NCI-H1092 treated with DMSO at 0.1 percent for 48 hours (cell line): ENCODE measurements at places on chromosomes 5 and 9.

- DNase-seq, result no peak
Measured at GRCh38 chr5:173767574-173768266, 120.4 kb upstream of the CPEB4 start.

- no peak for DNase-seq
Measured at GRCh38 chr9:93572221-93572620, 4.2 kb upstream of the PHF2 start.

GRCh38 chr5:169590602-169591001 is 7.0 kb downstream of the SPDL1 start:
- no peak for DNase-seq

DNA sequence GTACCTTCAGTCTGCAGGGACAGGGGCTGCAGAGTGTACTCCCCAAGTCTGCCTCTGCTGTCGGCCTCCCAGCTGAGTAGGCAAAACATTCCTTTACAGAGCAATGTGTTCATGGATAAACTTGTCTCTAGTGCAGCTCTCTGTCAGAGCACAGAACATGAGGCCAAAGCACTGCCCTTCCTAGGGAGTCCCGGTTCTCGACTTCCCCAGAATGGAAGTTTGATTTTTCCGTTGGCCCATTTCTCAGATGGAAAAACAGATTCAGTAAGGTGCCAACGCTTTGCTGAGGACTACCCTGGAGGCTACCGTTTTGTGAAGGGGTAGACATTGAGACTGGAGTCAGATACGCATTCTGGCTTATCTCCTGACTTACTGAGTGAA is 422 bp upstream of the TRIM32 start:
- no peak for DNase-seq

- DNase-seq, result no peak
Measured at GRCh38 chr5:147234239-147234824, 494 bp upstream of the STK32A start.

- DNase-seq, result peak; percentile 89
Measured at GRCh38 chr9:127980706-127981558, at the start of gene EEIG1. EEIG1 (minus strand) TSS chr9:127980989; CDS start chr9:127980137, 852 bp downstream.

- DNase-seq, result peak; percentile 71
Measured at GRCh38 chr9:120210274-120210673, 369.7 kb downstream of the CDK5RAP2 start.

GRCh38 chr9:114633438-114634089 is 22.5 kb downstream of the TMEM268 start:
- DNase-seq, result no peak

DNA sequence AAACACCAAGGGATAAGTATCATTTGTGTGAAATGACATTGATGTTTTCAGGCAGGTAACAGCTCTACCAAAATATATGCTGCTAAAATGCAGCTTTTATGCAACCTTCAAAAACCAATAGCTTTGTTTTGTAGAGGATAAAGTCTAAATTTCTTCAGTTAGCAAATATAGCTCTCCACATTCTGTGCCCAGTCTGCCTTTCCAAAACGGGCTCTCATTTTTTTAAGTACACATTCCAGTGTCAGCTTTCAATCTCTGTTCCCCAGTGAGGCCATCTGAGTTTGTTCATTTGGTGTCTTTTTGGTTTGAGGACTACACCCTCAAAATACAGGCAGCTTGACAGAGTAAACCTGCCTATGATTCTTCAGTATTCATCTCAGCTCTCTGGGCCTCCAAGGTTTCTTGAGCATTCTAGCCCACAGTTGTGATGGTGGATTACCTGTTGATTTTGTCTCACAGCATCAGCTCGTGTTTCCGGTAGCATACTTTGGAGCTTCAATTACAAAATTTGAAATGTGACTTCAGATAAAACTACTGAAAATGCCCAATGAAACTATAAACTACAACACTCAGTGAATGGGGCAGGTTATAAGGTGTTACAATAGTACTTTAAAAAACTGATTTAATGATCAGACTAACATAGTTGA is 55.7 kb downstream of the NR3C1 start:
- DNase-seq, result no peak

GRCh38 chr5:119031905-119032304 is 39.0 kb upstream of the DMXL1 start:
- DNase-seq, result no peak

DNA sequence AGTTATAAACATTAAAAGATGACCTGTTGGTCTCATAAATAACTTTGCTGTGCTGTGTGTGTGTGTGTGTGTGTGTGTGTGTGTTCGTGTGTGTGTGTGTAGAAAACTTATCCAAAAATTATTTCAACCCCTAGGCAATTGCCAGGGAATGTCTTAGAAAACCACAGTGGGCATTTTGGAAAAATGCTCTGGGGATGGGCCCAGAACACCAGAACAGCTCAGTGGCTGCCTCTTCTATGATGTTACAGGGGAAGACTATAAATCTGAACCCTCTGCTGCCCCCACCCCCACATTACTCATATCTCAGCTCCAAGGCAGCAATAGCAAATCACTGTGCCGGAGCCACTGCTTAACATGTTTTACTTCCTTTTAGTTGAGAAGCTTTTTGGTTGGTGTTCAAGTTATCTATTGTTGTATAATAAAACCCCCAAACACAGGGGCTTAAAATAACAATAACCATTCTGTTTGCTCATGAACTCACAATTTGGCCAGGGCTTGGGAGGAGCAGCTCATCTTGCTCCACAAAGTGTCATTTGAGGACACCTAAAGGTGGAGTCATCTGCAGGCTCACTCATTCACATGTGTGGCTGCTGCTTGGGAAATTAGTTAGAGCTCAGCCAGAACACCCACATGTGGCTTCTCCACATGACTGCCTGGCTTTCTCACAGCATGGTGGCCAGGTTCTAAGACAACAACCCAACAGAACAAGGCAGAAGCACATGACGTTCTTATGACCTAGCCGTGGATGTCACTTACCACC is 40.4 kb downstream of the ACTBL2 start:
- DNase-seq, result no peak

DNA sequence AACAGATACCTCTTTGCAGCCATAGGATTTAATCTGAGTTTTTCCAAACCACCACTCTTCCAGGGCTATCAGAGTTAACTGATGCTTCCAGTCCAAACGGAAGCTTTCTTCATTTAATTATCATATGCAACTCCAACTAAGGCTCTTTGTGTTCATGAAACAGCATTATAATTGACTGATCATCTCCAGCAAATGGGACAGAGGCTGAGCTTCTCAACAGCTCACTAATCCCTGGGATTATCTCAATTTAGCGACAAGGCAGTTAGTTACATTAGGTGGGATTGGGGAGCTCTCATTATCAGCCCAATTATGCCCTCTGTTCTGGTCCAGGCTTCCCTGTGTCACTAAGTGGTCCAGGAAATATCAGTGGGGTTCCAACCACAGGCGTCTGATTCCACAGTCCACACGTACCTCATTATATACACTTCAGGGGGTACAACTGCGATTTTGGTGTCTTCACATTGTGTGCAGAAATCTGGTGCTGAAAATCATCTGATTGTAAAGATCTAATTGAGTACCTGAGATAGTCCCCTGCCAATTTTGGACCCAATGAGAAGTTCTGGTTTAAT is 313.5 kb upstream of the PANK3 start:
- no peak for DNase-seq

DNA sequence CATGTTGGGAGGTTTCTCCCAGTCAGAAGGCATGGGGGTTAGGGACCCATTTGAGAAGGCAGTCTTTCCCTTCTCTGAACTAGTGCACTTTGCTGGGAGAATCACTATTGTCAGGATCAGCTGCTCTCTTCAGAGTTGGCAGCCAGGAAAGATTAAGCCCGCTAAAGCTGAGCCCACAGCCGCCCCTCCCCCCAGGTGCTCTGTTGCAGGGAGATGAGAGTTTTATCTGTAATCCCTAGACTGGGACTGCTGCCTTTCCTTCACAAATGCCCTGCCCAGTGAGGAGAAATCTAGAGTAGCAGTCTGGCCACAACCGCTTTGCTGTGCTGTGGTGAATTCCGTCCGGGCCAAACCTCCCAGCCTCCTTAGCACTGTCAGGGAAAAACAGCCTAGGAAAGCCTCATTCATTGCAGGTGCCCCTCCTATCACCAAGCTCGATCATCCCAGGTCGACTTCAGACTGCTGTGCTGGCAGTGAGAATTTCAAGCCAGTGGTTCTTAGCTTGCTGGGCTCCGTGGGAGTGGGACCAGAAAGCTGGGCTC is 69.8 kb downstream of the CNTLN start:
- DNase-seq, result no peak

- DNase-seq, result no peak
Measured at GRCh38 chr5:157358871-157359270, 92.9 kb downstream of the CYFIP2 start.

DNA sequence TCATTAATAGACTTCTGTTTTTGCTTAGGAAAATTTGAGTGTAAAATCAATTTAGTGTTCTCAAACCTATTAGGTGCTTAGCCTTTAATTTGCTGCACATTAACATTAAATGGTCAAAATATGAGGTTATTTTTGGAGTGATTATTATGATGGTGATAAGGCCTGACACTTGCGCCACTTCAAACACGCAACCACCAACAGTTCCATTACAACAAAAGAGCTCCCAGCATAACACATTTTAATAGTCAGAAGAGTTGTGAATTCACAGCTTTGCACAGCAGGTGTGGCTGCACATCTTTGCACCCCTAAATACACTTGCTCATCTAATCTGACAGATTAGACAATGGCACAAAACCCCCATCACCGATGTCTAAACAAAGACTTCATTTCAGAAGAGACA is 940.7 kb downstream of the NR2F1-AS1 start:
- peak; percentile 39 for DNase-seq

GRCh38 chr5:88269222-88269771 is 652 bp upstream of the TMEM161B start:
- peak; percentile 27 for DNase-seq

DNA sequence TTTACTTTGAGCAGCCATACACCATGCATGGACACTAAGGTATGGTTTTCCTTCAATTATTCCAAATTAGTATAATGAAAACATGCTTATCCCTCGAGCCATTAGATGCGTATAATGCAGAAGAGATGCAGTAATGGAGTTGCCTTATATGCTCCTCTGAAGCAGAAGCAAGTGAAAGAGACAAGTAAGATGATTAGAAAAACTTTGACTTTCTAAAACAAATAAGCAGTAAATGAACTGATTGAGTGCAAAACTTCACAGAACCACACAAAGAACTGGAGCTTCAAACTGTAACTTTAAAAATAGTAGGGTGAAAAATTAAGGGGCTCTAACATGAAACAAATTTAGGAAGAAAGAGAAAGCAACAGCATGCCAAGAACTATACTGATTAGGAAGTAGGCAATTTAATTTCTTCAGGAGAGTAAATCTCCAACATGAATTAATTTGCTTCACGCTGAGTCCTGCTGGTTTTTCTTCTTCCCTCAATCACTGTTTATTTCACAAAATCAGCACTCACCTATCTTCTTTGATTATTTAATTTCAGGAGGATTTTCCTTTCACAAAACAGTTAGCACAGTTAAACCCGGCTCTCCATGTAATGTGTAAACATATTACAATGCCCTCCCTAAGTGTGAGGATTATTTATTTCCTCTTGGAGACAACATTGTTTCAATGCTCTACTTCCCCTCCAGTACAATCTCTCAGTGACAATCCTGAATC is 90.3 kb upstream of the PAM start:
- peak; percentile 19 for DNase-seq

DNA sequence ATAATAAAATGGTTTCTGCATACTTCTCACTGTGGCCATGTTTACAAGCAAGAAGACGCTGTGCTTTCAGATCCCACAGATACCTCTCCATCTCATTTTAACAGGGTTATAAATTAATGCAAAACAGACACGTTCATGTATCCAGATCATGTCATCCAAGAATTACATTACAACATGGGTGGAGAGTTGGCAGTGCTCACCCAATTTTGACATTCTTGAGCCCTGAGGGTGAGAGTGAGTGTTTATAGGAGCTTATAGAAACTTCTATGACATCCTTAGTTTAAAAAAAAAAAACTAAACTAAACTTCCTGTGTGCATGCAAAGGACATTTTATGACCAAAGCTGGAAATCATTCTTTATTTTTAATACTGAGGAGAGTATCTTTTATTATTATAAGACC is 9.1 kb downstream of the PRKACG start:
- no peak for DNase-seq

GRCh38 chr9:70511858-70512257 is 97.4 kb upstream of the KLF9 start:
- no peak for DNase-seq

- no peak for DNase-seq
Measured at GRCh38 chr5:180486636-180487149, 7.5 kb upstream of the CNOT6 start.

DNA sequence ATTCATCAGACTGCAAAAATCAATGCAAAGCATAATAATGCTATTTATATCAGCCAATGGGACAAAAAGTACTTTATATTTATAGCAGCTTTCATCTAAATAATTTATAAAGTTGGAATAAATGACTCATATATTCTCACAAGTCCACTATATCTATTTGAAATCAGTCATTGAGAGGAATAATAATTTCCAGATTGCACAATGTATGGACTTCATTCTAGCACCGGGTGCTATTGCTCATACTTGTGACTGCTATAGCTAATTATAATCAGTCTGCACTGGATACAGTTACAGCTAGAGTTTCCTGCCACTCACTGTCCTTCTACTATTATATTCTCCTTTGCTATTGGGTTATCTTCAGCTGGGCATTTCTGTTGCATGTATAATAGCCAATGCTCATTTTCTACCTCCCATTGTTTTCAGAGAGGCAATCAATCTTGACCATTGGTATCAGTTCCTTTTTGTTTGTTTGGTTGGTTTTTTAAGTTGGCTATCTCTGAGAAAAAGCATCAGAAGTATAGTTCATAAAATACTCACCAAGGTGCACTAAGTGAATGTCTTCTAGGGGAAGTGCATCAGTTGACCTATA is 1.9 kb downstream of the CDH18 start:
- no peak for DNase-seq

- peak; percentile 95 for DNase-seq
Measured at GRCh38 chr9:134366223-134367031, 40.2 kb downstream of the RXRA start.

- DNase-seq, result no peak
Measured at GRCh38 chr9:94033383-94033782, 50.9 kb upstream of the PTPDC1 start.

DNA sequence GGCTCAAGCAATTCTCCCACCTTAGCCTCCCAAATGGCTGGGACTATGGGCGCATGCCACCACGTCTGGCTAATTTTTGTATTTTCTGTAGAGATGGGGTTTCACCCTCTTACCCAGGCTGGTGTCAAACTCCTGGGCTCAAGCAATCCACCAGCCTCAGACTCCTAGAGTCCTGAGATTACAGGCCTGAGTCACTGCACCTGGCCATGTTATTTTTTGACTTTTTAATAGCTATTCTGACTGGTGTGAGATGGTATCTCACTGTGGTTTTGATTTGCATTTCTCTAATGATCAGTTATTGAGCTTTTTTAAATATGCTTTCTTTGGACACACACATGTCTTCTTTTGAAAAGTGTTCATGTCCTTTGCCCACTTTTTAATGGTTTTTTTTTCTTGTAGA is 38.2 kb downstream of the FBXW2 start:
- no peak for DNase-seq

DNA sequence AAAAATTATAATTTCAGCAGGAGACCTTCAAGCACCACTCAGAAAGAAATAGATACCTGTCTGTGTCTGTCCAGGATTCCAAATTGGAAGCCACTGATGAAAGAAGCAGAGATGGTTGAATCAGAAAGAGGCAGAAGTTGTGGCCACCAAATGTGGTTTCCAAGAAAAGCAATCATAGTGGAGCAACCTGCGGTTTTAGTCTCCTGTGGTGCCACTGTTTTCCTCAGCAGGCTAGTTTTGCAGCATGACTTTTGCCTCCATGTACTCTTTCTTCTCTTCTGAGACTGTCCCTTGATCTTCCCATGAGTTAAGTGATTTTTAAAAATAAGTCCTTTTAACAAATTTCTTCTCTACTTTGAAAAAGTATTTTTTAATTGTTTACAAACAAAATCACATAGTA is 535.8 kb downstream of the CYLC2 start:
- no peak for DNase-seq
